ENCODE measurements at places on chromosomes 11 and 22.

DNA sequence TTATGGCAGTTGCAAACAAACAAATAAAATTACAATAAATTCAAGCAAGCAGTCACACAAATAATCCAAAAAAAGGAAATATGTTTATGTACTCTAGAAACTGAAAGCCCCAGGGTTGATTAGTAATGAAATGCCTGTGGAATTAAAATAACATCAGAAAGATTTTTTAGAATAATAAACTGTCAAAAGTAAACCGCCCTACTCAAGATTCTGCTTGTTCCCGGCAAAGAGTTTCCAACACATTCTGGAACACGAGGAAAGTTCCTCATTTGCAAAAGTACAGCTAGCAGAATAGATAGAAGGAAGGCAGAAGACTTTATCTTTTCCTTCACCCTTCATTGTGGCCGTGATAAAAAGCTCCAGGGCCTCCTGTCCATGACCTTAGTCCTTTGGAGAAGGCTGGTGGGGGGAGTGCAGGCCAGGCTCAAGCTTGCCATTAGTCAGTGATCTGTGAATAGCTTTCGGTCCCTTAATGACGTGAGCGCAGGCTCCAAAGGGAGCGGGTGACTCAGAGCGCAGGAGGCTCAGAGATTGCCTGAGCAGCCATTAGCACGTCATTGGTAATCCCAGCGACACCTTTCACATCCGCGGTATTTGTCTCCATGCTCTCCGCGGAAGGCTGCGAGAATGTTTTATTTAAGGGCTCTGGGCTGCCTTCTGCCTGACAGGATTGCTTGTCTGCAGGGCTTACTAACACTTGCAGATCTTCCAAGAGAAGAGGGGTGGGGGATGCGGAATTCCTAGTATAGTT, 458.3 kb downstream of the METTL15 start:
- no peak for DNase-seq

- no peak for DNase-seq
Observed at GRCh38 chr11:86491027-86491426, 116.3 kb downstream of the CCDC81 start.

GRCh38 chr11:118918128-118918685, 7.5 kb downstream of the BCL9L start:
- DNase-seq: peak; percentile 93

GRCh38 chr22:45885941-45886395, 91.0 kb downstream of the WNT7B start:
- no peak for DNase-seq

- no peak for DNase-seq
Observed at GRCh38 chr11:91927448-91927847, 297.2 kb upstream of the FAT3 start.

DNA sequence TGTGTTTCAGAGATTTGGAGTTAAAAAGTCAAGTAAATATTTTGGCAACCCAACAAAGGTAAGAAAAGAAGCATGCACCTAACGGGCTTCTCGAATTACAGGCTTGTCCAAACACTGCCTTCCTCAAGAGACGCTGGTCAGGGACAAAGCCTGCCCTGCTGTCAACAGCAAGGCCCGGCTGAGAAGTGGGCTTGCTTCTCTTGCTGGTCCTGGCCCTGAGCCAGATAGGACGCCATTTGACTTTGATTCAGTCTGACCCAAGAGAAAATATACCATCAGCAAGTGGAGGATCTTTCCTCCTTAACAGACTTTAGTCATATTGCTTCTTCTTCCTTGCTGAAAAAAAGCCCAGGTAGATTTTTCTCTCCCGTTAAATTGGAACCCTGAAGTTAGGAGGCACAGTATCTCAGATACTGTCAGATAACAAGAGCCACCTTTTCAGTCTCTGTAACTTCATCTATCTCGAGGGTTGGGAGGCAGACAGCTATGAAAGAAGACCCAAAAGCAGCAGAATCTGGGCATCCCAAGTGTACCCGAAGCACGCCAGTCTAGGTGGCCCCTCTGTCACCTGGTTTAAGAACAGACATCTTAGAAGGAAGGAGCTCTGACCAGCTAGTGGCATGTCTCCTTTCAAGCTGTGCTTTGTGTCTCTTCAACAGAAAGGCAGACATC, 57.5 kb downstream of the C22orf31 start:
- no peak for DNase-seq

DNA sequence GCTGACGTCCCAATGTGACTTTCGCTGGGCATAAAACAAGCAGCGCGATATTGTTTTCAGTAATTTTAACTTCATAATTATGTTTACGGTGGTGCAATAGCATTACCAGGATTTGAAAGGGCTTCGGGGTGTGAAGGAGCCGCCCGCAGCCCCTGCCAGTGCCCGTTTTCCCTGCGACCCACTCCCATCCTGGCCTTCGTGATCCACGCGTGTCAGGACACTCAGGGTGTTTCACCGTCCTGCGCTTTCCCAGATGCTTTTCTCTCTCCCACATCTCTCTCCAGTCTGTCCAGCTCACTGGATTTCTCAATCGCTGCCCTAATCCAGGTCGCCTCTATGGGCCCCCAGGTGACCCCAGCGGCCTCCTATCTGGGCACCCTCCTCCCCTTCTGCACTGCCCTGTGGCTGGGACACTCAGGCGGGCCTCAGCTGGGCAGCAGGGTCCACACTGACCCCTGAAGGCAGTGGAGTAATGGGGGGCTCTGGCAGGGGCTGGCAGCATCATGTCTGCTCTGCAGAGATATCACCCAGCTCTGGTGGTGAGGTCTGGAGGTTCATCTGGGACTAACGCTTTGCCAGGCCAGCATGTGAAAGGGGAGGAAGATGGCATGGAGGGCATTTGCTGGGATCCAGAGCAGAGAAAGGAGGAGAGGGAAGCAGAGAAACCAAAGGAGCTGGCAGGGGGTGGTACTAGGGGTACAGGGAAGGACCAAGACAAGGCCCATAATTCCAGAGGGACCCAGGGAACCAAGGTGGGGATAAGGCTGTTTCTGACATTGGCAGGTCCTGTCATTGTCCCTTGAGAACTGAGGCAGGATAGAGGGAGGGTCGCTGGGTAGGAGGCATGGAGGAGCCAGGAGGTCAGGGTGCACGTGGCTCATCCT, 622.8 kb downstream of the BRD1 start:
- DNase-seq: peak; percentile 39

GRCh38 chr11:130118636-130119387, 40.8 kb upstream of the ST14 start:
- DNase-seq: no peak
